CD4-positive, alpha-beta T cell treated with Interleukin-4 for 4 hours (primary cell): ENCODE measurements at places on chromosomes 5 and 9.

DNA sequence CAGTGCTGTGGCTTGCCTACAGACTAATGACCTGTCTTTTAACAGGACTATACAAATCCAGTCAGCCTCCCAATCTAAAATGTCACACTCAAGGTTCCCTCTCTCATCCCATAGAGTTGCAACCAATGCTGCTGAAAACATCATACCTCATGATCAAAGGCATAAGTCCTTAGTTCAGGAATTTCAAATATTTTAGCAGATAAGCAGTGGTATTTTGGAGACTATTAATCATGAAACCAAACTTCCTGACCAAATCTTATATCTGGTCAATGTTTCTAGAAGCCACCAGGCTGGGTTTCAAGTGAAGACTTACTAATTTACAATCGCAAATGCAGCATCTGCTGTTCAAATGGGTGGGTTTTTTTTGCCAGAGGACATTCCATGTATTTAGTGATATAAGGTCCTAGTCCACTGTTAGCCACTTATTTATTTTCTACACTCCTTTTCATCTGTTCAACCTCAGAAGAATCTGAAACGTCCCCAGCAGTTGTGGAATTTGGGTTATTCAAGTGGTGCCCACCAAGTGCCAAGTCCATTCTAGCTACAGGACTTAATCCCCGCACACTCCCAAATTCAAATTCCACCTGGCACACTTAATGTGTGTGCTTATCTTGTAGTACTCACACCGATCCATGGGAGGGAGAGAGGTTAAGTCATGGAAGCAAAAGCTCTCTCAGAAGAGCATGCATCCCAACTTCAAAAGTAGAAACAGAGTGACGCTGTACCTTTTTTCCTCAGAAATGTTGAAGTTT is 5.8 kb downstream of the TAS2R1 start:
- no peak for DNase-seq

DNA sequence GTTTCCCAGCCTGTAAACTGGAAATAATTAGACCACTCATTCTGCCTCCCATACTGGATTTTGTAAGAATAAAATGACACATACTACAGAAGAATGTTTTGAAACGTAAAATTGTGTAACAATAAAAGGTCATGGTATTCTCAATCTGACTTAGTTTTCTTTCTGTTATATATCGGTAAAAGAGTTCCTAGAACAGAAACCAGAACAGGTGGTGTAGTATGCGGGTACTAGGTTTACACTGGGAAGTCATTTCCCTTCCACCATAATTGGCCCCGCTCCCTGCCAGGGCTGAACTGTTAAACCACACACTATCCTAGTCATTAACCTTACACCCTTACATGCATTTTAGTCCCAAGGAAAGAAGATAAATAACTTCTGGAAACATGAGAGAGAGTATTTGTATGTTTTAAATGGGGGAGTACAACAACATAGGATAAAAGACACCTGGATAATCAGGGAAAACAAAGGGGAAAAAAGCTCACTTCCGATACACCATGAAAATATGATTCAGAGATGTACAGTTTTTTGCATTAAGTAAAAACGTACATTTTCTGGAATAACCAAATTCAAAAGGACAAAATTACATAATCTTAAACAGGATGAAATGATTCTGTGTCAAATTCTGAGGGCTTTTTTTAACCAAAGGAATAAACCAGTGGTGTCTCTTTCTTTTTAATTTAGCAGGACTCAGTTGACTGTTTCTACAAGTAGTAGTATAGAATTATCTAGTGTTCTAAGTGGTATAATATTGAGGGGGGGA is 199.7 kb downstream of the GLIS3 start:
- DNase-seq = no peak

- DNase-seq = no peak
These were observed 26.7 kb upstream of the RICTOR start for GRCh38 chr5:39100851-39101396.

DNA sequence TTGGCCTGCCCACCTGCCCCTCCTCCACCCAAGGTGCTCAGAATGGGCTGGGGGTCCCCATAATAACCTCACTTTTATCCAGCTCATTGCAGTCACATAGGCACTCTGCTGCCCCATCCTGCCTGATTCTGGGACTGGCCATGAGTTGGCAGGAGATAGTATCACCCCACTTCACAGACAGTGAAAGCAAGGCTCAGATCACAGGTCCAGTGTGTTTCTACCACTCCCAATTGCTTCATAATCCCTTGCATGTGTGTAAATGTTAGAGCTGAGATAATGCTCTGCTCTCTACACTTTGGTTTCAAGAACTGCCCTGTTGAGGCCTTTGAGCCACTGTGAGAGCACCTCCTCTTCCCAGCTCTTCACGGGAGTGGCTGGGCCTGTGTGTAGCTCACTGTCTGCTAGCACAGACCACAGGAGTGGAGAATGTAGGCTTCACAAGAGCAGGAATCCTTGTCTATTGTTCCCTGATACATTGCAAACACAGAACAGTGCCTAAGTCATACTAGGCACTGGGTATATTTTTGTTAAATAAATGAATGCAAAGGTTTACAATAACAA is 8.4 kb downstream of the PCYOX1L start:
- no peak for DNase-seq

- no peak for DNase-seq
These were observed 40.6 kb downstream of the INSYN2B start for GRCh38 chr5:169939731-169940130.

DNA sequence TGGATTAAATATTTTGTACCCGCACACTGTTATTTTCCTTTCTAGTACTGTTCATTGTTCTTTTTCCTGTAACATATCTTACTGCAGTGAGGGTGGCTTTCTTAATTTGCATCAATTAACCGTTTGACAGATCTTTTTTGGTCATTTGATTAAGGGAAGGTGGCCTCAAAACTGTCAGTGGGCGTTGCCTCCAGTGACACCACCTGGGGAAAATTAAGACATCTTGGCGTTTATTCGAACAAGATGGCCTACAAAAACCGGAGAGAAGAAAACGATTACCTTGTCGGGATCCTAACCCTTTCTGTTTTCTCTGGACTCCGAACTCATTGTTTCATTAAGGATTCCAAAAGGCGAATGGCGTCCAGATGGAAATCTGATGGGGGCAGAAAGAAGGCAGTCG is 2.0 kb downstream of the BASP1 start:
- no peak for DNase-seq

- DNase-seq = no peak
These were observed 42.9 kb upstream of the PJA2 start for GRCh38 chr5:109452661-109453060.

- DNase-seq = no peak
These were observed 52.9 kb upstream of the MIER3 start for GRCh38 chr5:57004800-57005199.

DNA sequence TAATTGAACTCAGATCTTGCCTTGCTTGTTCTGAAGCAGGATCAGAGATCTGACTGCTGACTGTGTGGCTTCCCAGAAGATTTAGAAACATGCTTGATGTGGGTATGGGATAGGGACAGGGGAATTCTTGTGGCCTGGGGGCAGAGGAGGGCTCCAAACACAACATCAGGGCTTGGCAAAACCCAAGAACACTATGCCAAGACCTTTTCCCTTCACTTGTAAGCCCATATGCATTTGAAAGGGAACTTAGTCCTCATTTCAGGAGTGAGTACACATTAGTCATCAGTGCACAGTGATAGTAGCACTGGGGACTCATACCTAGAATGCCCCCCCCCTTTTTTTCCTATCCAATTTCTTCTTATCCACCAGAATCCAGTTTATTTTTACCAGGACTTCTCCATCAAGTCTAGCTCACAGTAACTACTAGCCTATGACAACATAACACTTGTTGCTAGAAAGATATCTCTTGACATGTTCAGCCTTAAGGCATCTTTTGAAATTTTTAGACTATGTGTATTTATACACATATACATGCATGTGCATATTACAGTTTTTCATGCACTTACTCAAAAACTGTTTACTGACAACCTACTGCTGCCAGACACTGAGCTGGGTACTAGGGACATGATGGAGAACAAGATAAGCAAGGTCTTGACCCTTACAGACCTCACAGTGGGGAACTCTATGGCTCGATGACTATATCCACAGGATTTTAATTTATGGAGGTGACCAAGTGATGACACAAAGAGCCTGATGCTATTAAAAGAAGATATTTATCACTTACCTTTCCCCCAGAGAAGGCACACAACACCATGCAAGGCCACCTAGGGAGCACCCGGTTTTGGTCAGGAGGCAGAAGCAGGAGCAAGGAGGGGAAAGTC is 158.3 kb upstream of the MAP3K1 start:
- DNase-seq = no peak

DNA sequence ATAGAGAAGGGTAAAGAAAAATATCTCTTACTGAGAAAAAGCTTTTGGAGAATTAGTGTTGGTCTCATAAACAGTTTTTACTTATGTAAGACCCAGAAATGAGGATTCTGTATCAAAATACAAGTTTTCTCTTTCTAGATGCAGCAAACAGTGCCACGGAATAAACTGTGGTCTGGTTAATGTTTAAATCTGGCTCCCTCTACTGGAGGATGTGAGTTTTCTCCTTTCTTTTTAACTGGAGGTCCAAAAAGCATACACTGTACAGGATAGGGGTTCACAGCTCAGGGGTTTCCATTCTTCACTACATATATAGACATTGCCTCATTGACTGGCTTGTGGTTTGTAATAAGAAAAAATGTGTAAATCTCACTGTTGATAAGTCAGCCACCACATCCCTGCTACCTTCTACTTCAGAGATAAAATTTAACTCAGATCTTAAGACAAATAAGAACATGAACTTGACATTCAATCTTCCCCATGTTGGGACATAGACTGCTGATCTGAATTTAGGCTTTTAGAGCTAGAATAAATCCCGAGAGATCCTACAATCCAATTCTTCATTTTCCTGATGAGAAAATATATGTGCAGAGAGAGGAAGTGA is 98.9 kb downstream of the CFAP95 start:
- peak; percentile 47 for DNase-seq

GRCh38 chr9:95574866-95575553 is 58.2 kb upstream of the PTCH1 start:
- DNase-seq = no peak

GRCh38 chr5:152356506-152356905 is 48.6 kb downstream of the NMUR2 start:
- DNase-seq = no peak

- DNase-seq = no peak
These were observed 101.9 kb downstream of the ADAMTS2 start for GRCh38 chr5:179243333-179243732.

- no peak for DNase-seq
These were observed 86.0 kb downstream of the PAX5 start for GRCh38 chr9:36948051-36948450.

- no peak for DNase-seq
These were observed 42.7 kb downstream of the PTPN3 start for GRCh38 chr9:109455391-109455790.

- no peak for DNase-seq
These were observed 285.4 kb downstream of the TMEM232 start for GRCh38 chr5:110441035-110441434.

DNA sequence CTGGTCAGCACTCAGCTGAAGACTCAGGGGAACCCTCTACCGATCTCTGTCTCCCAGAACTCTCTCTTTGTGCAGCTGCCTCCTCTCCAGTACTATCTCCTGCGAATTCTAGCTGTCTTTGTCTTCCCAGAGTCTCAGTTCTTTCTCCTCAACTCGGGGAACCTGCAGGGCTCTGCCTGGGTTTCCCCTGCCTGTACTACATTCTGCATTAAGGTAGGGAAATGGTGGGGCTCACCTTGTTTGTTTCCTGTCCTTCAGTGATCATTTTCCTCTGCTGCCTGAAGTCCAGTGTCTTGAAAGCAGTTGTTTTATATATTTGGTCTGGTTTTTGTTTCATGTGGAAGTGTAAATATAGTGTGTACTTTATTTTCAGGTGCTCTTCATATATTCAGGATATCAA is 43.1 kb upstream of the IGFBPL1 start:
- DNase-seq = no peak

DNA sequence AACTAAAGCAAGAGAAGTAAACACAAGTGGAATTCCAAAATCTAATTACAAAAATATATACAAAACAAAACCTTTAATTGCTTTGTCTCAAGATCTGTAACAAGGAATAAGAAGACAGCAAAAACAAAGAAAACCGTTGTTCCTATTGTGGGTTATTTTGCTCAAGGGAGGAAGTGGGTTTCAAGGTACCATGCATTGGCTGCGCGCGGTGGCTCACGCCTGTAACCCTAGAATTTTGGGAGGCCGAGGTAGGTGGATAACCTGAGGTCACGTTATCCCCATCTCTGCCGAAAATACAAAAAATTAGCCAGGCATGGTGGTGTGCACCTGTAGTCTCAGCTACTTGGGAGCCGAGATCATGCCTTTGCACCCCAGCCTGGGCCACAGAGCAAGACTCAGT is 12.1 kb upstream of the IQGAP2 start:
- DNase-seq = peak; percentile 38

DNA sequence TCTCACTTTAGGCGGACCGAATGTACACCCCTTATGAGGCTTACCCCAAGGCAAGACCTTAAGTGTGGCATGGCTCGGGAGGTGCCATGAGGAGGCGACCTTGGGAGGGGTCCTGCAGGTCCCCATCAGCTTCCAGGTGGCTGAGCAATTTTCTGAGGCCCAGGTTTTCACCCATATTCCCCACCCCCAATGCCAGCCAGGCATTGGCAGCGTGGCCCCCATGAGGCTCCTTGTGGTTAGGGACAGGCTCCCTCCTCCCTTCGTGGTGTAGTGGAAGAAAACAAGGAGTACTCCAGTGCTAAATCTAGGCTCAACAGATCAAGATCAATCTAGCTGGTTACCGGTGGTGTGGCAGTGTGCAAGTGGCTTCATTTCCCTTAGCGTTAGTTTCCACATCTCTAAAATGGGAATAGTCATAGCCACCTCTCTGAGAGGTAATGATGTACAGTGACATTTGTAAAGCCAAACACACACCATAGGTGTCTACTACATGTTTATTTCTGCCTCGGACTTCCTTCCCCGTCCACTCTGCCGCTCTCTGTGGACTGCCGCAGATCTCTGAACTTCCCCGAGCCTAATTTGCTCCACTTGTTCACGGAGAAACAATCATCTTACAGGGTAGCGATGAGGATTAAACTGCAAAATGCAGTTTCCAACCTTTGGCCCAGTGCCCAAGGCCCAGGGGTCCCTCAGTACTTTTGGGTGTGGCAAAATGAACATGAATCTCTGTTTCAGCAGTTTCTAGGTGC is 8.4 kb downstream of the LHX2 start:
- DNase-seq = no peak

GRCh38 chr5:97418462-97418861 is 235.4 kb upstream of the RIOK2 start:
- no peak for DNase-seq

GRCh38 chr5:97134634-97135033 is 7.8 kb downstream of the LIX1 start:
- DNase-seq = no peak

GRCh38 chr5:1074816-1075554 is 36.9 kb downstream of the SLC12A7 start:
- DNase-seq = no peak

- DNase-seq = no peak
These were observed 17.0 kb downstream of the FRMPD1 start for GRCh38 chr9:37667706-37668105.
